ENCODE measurements at places on chromosomes 2 and 18.

DNA sequence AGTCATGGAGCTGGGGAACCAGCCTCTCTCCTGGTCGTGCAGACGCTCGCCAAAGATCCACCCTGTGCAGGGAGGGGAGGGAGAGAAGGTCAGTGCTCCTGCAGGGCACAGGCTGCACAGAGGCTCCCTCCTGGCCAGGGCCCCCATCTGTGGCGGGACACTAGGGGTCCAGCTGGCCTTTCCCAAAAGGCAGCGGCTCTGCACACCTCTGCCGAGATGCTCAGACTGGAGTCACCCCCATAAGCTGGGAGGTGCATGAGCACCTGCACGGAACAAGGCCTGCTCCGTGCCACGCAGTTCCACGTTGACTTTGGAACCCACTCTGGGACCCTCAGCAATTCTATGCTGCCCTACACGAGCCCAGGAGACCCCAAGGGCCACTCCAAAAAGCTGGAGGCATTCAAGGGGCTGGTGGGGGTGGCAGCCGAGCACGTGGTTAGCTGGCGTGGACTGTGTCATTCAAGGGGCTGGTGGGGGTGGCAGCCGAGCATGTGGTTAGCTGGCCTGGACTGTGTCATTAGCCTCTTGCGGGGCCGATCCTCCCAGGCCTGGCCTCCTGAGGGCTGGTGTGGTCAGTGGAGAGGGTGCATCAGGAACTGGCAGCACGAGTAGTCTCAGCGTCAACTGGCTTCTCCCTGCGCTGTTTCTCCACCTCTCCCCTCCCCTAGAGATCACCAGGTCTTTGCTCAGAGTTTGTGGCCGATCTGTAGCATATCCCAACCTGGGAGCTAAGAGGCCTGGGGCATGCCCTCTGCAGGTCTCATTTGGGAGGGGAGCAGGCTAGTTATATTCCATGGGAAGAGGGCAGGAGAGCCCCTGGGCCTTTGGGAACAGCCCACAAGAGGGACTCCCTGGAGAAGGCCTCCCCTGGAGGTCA is 9.8 kb downstream of the SNORC start:
- DNase-seq = no peak

GRCh38 chr18:77733292-77733903 is 483.8 kb downstream of the GALR1 start:
- no peak for DNase-seq

DNA sequence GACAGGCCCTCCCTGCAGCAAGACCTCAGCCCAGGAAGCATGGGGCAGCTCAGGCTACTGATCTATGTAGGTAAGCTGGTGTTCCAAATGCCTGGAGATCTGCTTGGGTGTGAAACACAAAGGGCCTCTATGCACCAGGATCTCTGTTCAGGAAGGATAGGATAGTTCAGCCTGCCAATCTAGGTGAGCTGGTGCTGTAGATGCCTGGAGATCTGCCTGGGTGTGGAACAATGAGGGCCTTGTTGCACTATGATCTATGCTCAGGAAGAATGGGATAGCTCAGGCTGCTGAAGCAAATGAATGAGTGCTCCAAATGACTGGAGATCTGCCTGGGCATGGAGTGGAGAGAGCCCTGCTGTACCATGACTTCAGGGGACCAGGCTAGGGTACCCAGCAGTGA is 48.9 kb upstream of the MYL1 start:
- no peak for DNase-seq

DNA sequence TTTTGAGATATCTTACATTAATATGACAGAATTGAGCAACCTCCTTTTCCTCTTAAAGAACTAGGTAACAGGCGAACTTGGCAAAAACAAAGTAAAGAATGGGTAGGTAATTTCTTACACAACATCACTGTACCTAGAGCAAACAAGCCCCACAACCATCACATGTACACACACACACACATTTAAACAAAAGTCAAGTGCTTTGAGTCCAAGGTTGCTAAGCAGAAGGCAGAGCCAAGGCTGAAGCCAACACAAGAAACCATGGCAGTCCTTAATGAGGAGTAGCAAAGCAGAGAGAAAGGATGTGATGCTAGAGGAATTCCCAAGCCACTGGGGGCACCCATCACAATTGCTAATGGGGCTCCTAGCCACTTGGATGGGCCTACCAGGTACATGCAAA is 164.1 kb downstream of the PAX3 start:
- DNase-seq = no peak

DNA sequence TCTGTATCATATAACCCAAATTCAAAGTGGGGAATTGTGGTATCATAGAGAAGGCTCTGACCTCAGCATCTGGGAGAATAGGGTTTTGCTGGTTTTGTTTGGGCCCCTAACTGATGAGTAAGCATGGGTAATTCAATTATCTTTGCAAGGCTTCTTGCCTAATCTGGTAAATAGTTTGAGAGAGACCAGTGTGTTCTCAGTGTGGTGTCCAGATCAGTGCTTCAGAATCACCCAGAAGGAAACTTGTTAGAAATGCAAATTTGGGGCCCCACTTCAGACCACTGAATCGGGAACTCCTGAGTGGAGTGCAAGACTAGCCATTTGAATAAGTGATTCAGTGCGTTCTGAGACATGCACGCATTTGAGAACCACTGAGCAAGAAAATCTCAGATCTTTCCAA is 282.7 kb downstream of the EPHA4 start:
- no peak for DNase-seq

Measured in DND-41 (cell line).